ENCODE measurements at places on chromosomes 1 and 21. TPM values are rescaled to one million over a fixed set of nuclear protein-coding genes. Genes with fewer than 3 reads are reported as not detected.

DNA sequence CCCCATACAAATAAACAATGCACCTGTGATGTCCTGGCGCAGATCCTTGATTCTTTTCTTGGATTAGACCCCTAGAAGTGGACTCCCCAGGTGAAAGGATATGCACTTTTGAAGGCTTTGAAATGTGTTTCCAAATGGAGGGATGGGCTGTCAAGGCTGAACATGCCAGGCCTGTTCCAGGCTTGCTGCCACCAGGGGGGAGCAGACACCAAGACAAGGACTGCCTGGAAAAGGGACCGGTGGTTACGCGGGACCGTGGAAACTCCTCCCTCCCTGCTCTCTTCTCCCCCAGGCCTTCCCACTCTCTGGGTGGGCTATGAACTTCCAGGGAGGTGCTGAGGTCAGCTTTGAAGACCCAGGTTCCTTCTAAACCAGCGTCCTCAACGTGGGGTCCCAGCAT lies 12.7 kb downstream of the C1QB start:
- no peak for DNase-seq

GRCh38 chr1:234618737-234619049 lies 8.7 kb upstream of the IRF2BP2 start:
- no peak for DNase-seq

DNA sequence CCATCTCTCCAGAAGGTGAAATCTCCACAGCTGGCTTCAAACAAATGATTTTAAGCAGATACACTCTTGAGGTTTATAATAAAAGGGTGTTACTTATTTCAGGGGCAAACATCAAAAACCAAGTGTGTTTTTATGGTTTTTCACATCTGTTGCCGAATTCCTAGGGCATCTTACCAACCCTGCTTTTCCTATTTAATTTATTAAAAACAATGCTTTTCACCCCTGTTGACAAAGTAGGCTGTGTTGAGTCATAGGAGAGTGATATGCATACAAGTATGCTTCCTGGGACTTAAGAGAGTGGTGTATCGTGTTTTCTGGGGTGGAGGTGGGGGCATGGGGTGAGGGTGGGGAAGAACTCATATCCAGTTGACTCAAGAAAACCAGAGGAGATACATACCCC lies 29.3 kb upstream of the IL20 start:
- no peak for DNase-seq

DNA sequence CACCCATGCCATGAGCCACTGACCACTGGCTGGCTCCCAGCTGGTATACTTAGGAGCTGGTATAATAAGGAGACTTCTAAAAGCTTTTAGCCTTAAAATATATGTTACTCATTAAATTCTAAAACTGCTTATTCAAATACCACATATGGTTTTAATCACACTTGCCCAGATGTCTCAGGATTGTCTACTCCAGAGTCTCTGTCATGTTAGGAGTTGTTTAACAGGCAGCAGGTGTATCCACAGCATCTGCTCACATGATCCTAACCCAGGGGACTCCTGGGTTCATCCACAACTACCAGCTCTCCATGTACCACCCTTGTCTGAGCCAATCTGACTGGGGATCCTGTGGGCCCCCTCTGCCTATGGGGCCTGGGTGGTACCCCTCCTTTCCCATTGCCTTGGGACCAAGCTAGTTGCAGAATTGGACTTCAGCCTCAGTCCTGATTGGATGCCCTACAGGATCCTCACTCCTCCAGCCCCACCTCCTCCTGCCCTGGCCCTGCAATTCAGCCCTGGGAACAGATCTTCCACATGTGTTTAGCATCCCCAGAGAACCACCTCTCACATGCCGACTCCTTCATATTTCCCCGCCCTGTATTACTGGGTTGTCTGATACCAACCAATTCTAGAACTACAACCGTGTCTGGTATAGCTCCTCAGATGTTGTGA lies 61.3 kb downstream of the BCAR3 start:
- DNase-seq: no peak

The TNFSF4 gene
- 0.72 TPM for total RNA-seq

All from upper lobe of right lung (tissue), 1 donor.